ENCODE measurements at places on chromosomes 12 and 14. TPM values are rescaled to one million over a fixed set of nuclear protein-coding genes. Genes with fewer than 3 reads are reported as not detected.

The PTGDR gene
- total RNA-seq, result 2.0 TPM

GRCh38 chr14:33699300-33699983 lies 251.4 kb downstream of the EGLN3 start:
- no peak overlapping the region for H3K27ac ChIP-seq
- no peaks in the 10 kb centered on the region for H3K36me3 ChIP-seq
- H3K27me3 ChIP-seq, result no peaks in the 10 kb centered on the region

GRCh38 chr12:88957358-88957757 lies 377.1 kb upstream of the KITLG start:
- no peaks in the 10 kb centered on the region for H3K36me3 ChIP-seq
- no peak overlapping the region for H3K4me3 ChIP-seq
- H3K27ac ChIP-seq, result no peak overlapping the region
- no peak for DNase-seq

GRCh38 chr14:54490445-54491175 lies 1.8 kb upstream of the GMFB start:
- H3K4me3 ChIP-seq, result no peak overlapping the region
- DNase-seq, result no peak
- no peaks in the 10 kb centered on the region for H3K36me3 ChIP-seq
- H3K27me3 ChIP-seq, result no peaks in the 10 kb centered on the region
- H3K27ac ChIP-seq, result no peak overlapping the region

DNA sequence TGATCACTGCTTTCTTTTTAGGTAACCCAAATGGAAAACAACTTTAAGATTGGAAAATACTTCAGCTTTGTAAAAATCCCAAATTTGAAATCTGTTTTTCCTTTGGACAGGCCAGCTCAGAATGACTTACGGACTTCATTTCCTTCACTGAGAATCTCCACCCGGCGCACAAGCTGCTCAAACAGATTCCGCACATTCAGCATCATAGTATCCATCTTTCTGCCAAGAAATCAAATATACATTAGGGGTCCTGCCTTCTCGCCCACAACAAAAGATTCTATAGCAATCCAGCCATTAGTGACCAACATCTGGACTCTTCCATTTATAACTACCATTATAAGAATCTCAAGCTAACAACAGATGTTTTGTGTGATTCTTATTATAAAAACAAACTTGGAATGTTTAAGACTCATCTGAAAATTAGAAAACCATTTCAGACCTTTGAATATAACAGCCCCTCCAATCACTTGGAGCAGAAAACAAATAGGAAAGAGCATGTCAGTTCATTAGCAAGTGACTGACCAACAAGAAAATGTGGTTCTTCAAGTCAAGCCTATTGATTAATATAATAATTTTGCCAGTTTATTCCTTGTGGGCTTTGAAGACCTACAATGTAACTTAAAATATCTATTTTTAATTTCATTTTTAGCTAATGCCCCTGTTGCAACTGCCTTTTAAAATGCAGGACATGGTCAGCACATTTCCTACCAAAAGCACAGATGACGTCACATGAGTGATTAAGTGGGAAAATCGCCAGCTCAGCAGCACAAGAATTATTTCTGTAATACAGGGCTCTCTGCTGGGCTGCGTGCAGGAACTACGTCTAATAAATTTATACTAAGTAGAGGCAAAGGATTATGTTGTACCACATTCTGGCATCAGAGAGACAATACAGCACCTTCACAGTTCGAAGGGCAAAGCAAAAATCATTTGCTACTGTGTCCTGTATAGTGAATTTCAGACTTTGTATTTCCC lies 8.5 kb downstream of the RACGAP1 start:
- peak overlapping the region; percentile 32 for H3K4me3 ChIP-seq
- H3K27ac ChIP-seq, result no peak overlapping the region
- H3K27me3 ChIP-seq, result no peaks in the 10 kb centered on the region
- H3K4me1 ChIP-seq, result no peaks in the 10 kb centered on the region
- DNase-seq, result peak; percentile 50

DNA sequence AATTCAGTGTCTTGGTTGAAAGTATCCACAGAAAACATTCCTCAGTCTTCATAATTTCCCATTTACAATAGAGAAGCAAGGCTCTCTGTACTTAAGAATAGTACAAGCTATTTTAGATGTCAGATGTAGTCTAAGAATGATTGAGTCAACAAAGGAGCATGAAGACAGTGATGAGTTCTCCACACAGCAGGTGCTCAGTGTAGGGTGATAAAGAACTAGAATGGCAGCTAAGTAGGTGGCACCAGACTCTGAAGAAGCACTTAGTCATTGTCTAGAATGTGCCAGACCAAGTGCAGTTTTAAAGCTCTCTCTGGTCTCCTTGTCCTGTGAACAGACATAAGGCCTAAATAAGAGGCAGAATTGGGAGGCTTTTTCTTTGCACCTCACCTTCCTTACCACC lies 504.6 kb downstream of the NRXN3 start:
- DNase-seq, result no peak
- H3K27ac ChIP-seq, result no peak overlapping the region

- no peak for DNase-seq
- peaks cover 19% of the 10 kb centered on the region for H3K36me3 ChIP-seq
- no peaks in the 10 kb centered on the region for H3K27me3 ChIP-seq
- no peak overlapping the region for H3K27ac ChIP-seq
- peaks cover 17% of the 10 kb centered on the region for H3K4me1 ChIP-seq
- H3K4me3 ChIP-seq, result no peak overlapping the region
Observed at GRCh38 chr14:76168531-76168930, 16.8 kb downstream of the GPATCH2L start.

GRCh38 chr14:104214431-104215218 lies 76.2 kb downstream of the KIF26A start:
- no peak overlapping the region for H3K27ac ChIP-seq
- DNase-seq, result no peak
- no peaks in the 10 kb centered on the region for H3K4me1 ChIP-seq
- H3K36me3 ChIP-seq, result no peaks in the 10 kb centered on the region

The INHBE gene
- total RNA-seq, result not detected

The TMTC1 gene
- total RNA-seq, result 160 TPM

GRCh38 chr14:97603201-97603600 lies 806.0 kb downstream of the VRK1 start:
- no peaks in the 10 kb centered on the region for H3K27me3 ChIP-seq
- H3K36me3 ChIP-seq, result no peaks in the 10 kb centered on the region
- no peak overlapping the region for H3K4me3 ChIP-seq

The CCDC175 gene
- not detected for total RNA-seq

- DNase-seq, result no peak
- H3K4me1 ChIP-seq, result no peaks in the 10 kb centered on the region
- H3K27ac ChIP-seq, result no peak overlapping the region
- no peaks in the 10 kb centered on the region for H3K27me3 ChIP-seq
Observed at GRCh38 chr14:40218282-40218941, 786.2 kb upstream of the FBXO33 start.

The ACVRL1 gene
- total RNA-seq, result 81.4 TPM

DNA sequence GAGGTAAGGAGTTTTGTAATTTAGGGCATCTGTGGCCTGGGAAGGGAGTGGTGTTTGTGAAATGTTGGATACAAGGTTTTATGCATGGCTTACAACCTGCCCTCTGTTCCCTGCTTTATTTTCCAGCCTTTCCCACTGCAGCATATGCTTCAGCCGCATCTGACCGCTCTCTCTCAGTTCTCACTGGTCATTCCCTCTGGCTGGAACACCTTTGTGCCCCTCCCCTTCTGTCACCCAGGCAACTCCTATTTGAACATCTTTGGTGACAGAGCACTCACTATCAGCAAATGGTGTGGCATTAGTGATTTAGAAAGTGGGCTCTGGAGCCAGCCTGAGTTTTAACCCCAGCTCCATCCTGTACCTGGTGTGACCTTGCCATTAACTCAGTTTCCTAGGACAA lies 47.5 kb upstream of the SMCO2 start:
- DNase-seq, result no peak
- H3K4me3 ChIP-seq, result no peak overlapping the region
- H3K36me3 ChIP-seq, result no peaks in the 10 kb centered on the region
- H3K4me1 ChIP-seq, result no peaks in the 10 kb centered on the region
- no peaks in the 10 kb centered on the region for H3K27me3 ChIP-seq

GRCh38 chr14:79586989-79587598 lies 624.2 kb downstream of the DIO2 start:
- no peak for DNase-seq
- no peak overlapping the region for H3K27ac ChIP-seq
- no peaks in the 10 kb centered on the region for H3K27me3 ChIP-seq
- H3K4me1 ChIP-seq, result peaks cover 7% of the 10 kb centered on the region
- H3K36me3 ChIP-seq, result no peaks in the 10 kb centered on the region

- H3K36me3 ChIP-seq, result no peaks in the 10 kb centered on the region
- no peak overlapping the region for H3K4me3 ChIP-seq
- no peak overlapping the region for H3K27ac ChIP-seq
- no peaks in the 10 kb centered on the region for H3K4me1 ChIP-seq
Observed at GRCh38 chr14:47710581-47710980, 35.2 kb upstream of the MDGA2 start.

The ISCA2 gene
- total RNA-seq, result 6.5 TPM

The ACSM4 gene
- total RNA-seq, result not detected

DNA sequence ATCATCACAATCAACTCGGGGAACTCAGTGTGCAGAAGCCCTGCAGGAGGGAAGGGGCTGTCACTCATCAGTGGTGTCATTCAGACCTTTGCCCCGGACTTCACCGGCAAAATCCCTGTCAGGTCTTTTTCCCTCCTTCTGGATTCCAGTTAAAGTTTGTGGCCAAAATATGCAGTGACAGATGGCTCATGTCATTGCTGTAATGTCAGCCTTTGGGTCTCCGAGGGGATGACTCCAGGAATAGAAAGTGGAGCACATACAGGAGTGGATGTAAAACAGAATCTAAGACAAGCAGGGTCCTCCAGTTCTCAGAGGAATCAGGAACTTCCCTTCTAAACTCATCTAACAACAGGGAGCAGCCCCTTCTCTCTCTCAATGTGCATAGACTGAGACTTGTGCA lies 130.3 kb upstream of the RASSF8 start:
- no peaks in the 10 kb centered on the region for H3K27me3 ChIP-seq
- H3K4me1 ChIP-seq, result peaks cover 10% of the 10 kb centered on the region
- H3K36me3 ChIP-seq, result no peaks in the 10 kb centered on the region
- H3K27ac ChIP-seq, result no peak overlapping the region
- no peak for DNase-seq
- H3K4me3 ChIP-seq, result no peak overlapping the region

GRCh38 chr12:118846416-118846815 lies 134.9 kb upstream of the SRRM4 start:
- H3K4me3 ChIP-seq, result no peak overlapping the region
- H3K27ac ChIP-seq, result no peak overlapping the region
- no peaks in the 10 kb centered on the region for H3K27me3 ChIP-seq
- H3K4me1 ChIP-seq, result no peaks in the 10 kb centered on the region
- DNase-seq, result no peak
- no peaks in the 10 kb centered on the region for H3K36me3 ChIP-seq

- H3K36me3 ChIP-seq, result no peaks in the 10 kb centered on the region
- H3K4me3 ChIP-seq, result no peak overlapping the region
- H3K27ac ChIP-seq, result no peak overlapping the region
- peaks cover 39% of the 10 kb centered on the region for H3K4me1 ChIP-seq
- no peak for DNase-seq
- no peaks in the 10 kb centered on the region for H3K27me3 ChIP-seq
Observed at GRCh38 chr14:68367536-68367935, 425.3 kb downstream of the ZFP36L1 start.

- no peaks in the 10 kb centered on the region for H3K27me3 ChIP-seq
- H3K36me3 ChIP-seq, result no peaks in the 10 kb centered on the region
- H3K27ac ChIP-seq, result no peak overlapping the region
- peaks cover 6% of the 10 kb centered on the region for H3K4me1 ChIP-seq
- no peak overlapping the region for H3K4me3 ChIP-seq
Observed at GRCh38 chr12:116476227-116476822, 82.9 kb upstream of the MAP1LC3B2 start.

GRCh38 chr14:54702014-54702491 lies 135.1 kb downstream of the SAMD4A start:
- H3K27me3 ChIP-seq, result no peaks in the 10 kb centered on the region
- H3K4me3 ChIP-seq, result no peak overlapping the region
- H3K36me3 ChIP-seq, result peaks cover 5% of the 10 kb centered on the region
- H3K27ac ChIP-seq, result no peak overlapping the region
- no peak for DNase-seq
- peaks cover 17% of the 10 kb centered on the region for H3K4me1 ChIP-seq

The KCNA5 gene
- 58.8 TPM for total RNA-seq

GRCh38 chr12:77354766-77355362 lies 289.5 kb upstream of the E2F7 start:
- no peaks in the 10 kb centered on the region for H3K27me3 ChIP-seq
- H3K36me3 ChIP-seq, result no peaks in the 10 kb centered on the region
- DNase-seq, result no peak
- H3K4me3 ChIP-seq, result no peak overlapping the region
- no peak overlapping the region for H3K27ac ChIP-seq

DNA sequence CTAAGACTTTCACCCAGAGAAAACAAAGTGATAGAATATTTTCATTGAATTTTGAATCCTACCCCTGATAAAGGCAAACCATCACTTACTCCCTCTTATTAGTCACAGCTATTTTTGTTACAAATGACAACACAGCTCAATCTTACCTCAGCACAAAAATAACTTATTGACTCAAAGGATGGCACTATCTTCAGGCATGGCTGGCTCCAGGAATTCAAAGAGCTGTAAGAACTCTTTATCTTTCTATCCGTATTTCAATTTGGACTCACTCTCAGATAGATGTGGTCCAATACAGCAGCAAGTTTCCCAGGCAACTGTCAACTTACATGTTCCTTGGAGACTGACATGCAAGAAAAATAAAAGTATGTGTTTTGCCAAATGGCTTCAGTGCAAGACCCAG lies 709.4 kb upstream of the MDGA2 start:
- no peak overlapping the region for H3K4me3 ChIP-seq
- no peaks in the 10 kb centered on the region for H3K27me3 ChIP-seq
- H3K36me3 ChIP-seq, result no peaks in the 10 kb centered on the region
- DNase-seq, result no peak
- no peaks in the 10 kb centered on the region for H3K4me1 ChIP-seq

DNA sequence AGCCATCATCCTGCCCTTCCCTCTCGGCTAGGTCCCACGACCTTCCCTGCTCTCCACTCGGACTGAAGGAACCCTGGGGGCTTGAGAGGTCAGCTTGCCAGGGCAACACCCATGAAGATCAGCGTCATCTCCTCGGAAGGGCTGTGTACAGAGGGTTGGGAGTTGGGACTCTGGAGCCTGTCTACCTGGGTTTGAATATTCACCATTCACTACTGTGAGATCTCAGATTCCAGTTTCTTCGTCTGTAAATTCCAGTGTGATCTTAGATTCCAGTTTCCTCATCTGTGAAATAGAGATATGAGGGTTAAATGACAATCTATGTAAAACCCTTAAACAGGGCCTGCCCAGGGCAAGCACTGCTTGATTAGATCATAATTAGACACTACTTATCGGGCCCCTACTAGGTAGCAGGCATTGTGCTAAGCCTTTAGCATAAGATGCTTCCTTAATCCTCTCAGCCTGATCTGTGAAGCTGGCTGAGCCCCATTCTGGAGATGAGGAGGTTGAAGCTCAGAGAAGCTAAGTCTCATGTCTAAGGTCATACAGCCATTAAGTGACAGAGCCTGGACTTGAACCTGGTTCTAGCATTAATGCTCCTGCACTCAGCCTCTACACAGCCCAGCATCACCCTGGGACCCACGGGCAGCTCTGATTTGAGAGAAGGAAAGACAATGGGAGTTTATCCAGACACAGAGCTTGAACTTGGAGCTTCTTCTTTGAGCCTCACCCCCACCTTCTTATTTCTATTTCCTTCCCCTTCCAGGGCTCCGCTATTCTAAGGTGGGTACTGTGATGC lies 612 bp upstream of the ZDHHC22 start:
- no peak for DNase-seq
- H3K4me3 ChIP-seq, result no peak overlapping the region
- peaks cover 16% of the 10 kb centered on the region for H3K27me3 ChIP-seq
- no peak overlapping the region for H3K27ac ChIP-seq
- no peaks in the 10 kb centered on the region for H3K36me3 ChIP-seq
- H3K4me1 ChIP-seq, result peaks cover 28% of the 10 kb centered on the region

- no peak for DNase-seq
- no peaks in the 10 kb centered on the region for H3K4me1 ChIP-seq
- H3K4me3 ChIP-seq, result no peak overlapping the region
Observed at GRCh38 chr12:44377443-44378187, 498.5 kb downstream of the NELL2 start.
